Fibroblast of gingiva (primary cell): ENCODE measurements at places on chromosomes 4 and X.
A peak's percentile ranks its signal among the peaks of the same experiment; 100 is the strongest.

DNA sequence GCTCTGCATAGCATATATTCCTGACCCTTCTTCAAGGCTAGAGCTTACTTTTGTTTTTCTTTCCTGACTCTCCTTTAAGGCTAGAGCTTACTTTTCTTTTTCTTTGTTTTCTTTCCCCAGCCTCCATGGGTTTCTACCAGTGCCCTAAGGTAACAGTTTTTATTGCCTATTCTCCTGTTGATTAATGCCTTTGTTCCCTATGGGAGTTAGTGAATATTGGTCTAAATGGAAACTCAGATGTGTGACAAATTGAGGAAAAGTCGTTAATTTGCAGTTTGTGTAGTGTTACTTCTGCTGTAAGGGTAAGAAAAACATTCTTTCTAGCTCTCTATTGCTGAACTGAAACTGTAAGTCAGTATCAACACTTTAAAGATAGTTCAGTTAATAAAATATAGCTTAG is 358.7 kb downstream of the IL15 start:
- DNase-seq = no peak

DNA sequence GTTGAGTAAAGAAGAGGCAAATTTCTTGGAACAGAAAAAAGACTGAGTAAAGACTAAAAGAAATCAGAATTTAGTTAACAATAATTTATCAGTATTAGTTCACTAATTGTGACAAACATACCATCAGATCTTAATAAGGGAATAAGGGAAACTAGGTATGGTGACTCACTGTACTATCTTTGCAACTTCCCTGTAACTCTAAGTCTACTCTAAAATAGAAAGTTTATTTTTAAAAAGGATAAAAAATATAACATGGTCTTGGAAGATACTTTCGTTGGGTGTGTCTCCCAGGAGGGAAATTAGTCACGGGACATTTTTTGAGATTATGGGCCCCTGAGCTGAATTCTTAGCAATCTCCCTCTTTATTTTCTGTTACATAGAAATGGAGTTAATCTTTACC is 97.3 kb downstream of the EMCN start:
- DNase-seq = no peak

GRCh38 chr4:115972967-115973366 is 859.5 kb upstream of the NDST4 start:
- no peak for DNase-seq

- DNase-seq = no peak
Measured at GRCh38 chr4:1961563-1961962, 47.2 kb downstream of the NELFA start.

DNA sequence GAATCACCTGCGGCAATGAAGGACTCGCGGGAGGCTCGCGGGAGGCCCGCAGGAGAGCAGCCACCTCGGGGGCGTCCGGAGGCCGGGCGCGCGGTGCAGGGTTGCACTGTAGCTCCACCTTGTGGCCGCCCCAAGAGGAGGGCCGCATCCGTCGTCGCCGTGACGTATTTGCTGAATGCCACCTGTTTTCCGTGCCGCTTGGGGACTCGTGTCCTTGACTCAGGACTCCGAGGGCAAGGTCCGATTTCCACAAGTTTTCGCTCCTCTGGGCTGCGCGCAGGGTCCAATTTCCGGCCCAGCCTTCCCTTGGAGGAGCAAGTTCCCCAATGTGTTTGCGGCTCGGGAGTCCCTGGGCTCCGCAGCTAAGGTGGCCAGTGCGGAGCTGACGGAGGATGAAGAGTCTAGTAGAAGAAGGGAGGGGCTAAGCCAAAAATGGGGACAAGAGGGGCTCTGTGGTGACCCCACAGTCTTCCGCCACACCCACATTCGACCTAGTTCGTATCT is 10.7 kb upstream of the DLG3 start:
- peak; percentile 27 for DNase-seq

DNA sequence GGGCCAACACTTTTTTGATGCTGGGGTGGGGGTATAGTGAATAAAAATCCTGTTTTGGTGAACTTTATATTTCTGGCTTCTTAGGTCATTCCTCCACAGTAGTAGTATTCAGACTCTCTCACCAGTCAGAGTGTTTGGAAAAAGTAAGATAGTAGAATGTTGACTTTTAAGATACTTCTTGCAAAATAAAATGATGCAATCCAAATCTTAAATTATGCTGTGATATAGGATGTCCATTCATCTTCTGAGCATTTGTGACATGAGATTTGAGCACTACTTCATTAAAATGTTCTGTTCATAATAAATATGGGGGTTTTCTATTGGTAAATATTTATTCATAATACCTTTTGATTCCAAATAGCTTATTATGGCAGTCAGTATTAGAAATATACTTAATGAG is 70.1 kb downstream of the BMP2K start:
- DNase-seq = peak; percentile 5

- peak; percentile 7 for DNase-seq
Measured at GRCh38 chrX:64204701-64205440, 637 bp downstream of the AMER1 start.

GRCh38 chr4:15402146-15402545 is 25.7 kb upstream of the C1QTNF7 start:
- DNase-seq = peak; percentile 69

- DNase-seq = peak; percentile 60
Measured at GRCh38 chrX:112840382-112841113, at the start of gene AMOT. AMOT (minus strand) TSS chrX:112840831; CDS start chrX:112823126, 17,705 bp downstream.

- DNase-seq = no peak
Measured at GRCh38 chr4:110152386-110152785, 46.0 kb downstream of the ELOVL6 start.

GRCh38 chr4:41709844-41710481 is 38.6 kb downstream of the PHOX2B start:
- peak; percentile 30 for DNase-seq

GRCh38 chr4:84977396-84977795 is 10.9 kb upstream of the WDFY3 start:
- no peak for DNase-seq

DNA sequence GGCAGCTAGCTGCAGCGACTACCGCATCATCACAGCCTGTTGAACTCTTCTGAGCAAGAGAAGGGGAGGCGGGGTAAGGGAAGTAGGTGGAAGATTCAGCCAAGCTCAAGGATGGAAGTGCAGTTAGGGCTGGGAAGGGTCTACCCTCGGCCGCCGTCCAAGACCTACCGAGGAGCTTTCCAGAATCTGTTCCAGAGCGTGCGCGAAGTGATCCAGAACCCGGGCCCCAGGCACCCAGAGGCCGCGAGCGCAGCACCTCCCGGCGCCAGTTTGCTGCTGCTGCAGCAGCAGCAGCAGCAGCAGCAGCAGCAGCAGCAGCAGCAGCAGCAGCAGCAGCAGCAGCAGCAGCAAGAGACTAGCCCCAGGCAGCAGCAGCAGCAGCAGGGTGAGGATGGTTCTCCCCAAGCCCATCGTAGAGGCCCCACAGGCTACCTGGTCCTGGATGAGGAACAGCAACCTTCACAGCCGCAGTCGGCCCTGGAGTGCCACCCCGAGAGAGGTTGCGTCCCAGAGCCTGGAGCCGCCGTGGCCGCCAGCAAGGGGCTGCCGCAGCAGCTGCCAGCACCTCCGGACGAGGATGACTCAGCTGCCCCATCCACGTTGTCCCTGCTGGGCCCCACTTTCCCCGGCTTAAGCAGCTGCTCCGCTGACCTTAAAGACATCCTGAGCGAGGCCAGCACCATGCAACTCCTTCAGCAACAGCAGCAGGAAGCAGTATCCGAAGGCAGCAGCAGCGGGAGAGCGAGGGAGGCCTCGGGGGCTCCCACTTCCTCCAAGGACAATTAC is 1.4 kb downstream of the AR start:
- peak; percentile 41 for DNase-seq

DNA sequence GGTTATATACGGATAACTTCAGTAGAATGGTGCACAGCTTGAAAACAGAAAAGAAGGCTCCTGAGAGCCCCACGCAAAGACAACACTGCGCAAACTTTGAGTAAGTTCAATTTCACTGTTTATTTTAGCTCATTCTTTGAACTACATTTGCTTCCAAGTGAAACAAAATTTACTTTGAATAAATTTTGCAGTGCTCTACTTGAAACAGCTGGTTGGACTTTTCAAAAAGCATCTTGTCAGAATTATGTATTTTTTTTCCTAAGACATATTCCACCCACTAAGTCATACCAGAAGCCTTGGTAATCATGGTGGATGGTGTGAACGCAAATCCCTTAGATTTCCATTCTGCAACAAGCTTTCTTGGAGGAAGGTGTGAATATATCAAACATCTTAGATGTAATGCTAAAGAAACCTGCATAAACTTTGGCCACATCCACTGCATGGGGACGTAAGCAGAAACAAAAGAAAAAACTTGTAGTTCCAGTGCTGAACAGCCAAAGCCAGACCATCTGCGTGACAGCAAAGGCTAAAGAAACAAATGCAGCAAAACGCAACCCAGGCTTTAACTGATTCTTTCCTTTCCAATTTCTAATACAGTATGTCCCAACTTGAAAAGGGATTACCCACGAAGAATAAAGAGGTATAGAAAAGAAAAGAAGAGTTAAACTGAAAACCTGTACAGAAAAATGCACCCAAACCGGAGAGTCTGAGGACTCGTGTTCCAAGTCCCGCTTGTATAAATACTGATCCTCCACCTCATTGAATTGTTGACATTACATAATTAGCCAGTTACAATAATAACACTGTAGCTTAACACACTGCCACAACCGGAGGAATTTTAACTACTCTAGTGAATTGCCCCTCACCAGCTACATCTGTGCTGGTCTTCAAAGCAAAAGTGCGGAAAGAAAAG is 90.9 kb downstream of the SH3RF1 start:
- DNase-seq = peak; percentile 47

DNA sequence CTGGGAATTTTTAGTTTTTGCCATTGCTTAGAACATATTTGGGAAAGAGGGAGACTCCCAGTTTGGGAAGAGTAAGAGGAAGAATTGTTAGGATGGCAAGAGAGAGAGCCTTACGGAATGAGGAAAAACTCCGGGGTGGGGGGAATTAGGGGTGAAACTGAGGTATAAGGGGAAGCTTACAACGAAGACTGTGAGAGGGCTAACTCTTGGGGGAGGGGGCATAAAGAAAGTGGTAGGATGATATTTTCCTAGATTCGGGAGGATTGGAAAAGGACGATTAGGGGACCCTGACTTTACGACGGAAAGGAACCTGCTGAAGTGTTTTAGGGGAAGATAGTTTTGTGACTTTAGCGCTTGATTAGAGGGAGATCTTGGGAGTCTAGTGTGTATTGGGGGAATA is 86.2 kb upstream of the HPRT1 start:
- no peak for DNase-seq

DNA sequence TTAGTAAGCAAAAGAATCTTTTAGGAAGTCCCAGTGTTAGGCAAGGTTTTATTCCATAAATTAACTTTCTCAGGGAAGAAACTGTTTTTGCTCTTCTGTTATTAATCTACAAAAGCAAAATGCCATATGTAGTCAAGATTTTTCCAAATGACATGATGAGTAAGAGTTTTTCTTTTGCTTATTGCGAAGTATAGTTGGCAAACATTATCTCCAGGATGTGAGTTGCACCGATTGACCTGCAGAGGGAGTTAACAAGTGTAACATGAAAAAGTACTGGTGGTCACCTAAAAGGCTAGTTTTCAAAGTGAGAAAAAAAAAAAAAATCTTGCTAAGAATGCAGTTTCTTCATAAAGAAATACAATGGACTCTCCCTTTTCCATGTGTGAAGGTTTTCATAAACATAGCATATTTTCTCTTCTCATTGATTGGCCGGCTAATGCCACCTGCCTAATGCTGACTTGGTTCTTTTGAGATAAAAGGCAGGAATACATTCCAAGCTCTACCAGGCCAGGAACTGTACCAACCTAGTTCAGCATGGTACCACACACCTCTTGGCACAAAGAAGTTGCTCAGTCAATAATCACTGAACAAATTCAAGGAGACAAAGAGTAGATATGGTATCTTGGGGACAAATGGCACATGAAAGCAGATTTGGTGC is 100.2 kb downstream of the LNX1 start:
- peak; percentile 97 for DNase-seq

- no peak for DNase-seq
Measured at GRCh38 chr4:132276185-132276584, 872.9 kb upstream of the PCDH10 start.

GRCh38 chr4:74933562-74934015 is 673 bp downstream of the PARM1 start:
- no peak for DNase-seq

GRCh38 chr4:22410645-22411247 is 105.1 kb downstream of the ADGRA3 start:
- peak; percentile 7 for DNase-seq

DNA sequence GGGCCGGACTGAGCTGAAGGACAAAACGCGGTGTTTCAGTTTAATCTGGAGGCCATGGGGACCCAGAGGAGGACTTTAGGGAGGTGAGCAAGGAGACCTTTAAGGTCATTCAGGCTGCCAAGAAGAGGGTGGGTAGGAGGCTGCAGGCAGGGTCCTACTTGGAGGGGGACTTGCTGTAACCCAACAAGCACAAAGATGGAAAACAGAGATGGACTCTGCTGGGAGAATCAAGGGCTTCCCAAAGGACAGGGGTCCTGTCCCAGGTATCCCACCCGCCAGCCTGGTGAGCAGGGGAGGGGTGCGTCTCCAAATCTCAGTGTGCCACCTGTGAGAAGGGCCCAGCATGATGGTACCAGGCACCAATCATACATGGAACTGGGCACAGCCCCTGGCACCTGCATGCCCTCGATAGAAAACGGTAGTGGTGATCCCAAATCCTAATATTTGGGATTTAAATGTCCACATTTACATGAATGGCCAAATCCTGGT is 3.9 kb upstream of the HAUS3 start:
- no peak for DNase-seq

DNA sequence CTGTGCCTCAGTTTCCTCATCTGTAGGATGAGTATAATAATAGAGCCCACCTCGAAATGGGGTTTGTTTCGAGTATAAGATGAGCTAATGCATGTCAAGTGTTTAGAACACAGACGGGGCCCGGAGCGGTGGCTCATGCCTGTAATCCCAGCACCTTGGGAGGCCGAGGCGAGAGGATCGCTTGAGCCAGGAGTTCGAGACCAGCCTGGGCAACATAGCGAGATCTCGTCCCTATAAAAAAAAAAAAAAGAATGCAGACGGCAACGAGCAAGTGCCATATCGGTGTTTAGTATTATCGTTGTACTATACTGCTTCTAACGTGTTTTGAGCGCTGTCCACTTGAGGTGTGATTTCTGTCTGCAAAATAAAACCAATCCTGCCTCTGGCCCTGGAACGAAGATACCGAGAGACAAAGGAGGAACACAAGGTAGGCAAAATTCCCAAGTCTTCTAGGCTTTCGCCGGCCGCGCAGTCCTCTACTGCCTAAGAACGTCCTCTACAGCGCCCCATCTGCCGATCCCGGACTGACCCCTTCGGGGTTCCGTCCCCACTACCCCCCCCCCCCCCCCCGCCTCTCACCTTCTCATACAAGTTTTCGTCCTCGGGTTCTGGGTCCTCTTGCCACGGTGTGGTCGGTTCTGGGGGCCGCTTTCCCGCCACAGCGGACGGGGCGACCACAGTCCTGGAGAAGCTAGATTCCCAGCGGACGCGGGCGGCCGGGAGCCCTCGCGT is 442 bp downstream of the NDUFB11 start:
- peak; percentile 29 for DNase-seq

- no peak for DNase-seq
Measured at GRCh38 chr4:94290245-94290644, 52.4 kb downstream of the HPGDS start.
